Stimulated activated CD8-positive, alpha-beta memory T cell treated with anti-CD3 and anti-CD28 coated beads, Interleukin-12 subunit alpha, Interleukin-12 subunit beta, amount 100 ng/mL, for 4 hours (primary cell): ENCODE measurements at places on chromosomes 16 and 17.
A peak's percentile ranks its signal among the peaks of the same experiment; 100 is the strongest.

DNA sequence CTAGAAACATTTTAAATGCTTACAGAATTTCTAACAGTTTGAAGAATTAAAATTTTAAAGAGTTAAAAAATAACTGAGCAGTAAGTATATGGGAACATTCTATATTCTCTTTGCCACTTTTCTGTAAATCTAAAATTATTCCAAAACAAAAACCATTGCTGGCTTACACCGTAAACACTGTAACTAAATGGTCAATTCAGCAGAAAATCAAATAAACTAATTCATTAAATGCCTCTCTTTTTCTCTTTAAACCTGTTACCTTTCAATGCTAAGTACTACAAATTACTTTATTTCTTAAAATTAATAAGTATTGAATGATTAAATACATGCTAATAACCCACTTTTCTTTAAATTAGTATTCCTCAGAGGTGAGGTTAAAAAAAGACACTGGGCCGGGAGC is 14.0 kb downstream of the TERB1 start:
- no peak for DNase-seq

DNA sequence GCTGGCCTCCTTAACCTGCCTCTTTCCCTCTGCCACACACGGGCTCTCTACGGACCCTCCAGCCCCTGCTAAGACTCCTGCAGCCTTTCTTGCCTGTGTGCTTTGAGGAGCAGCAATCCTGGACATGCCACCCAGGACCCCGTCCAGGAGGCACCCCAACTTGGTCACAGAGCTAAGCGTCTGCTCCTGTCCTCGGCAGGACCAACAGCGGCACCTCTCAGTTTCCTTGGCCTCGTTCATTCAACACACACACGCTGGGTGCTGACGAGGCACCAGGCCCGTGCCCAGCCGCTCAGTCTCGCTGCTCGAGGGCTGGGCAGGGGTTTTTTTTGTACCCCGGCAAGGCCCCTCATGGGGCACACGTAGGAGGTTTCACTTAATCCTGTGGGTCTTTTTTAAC is 15.2 kb downstream of the RPH3AL start:
- DNase-seq = no peak

- no peak for DNase-seq
These were observed 126.0 kb downstream of the ABCC12 start for GRCh38 chr16:48029768-48030167.

GRCh38 chr16:3112881-3113574 is 642 bp downstream of the ZNF205 start:
- no peak for DNase-seq

- no peak for DNase-seq
These were observed 18.7 kb upstream of the RBFOX3 start for GRCh38 chr17:79629548-79630049.

- no peak for DNase-seq
These were observed 81.4 kb downstream of the GRIN2A start for GRCh38 chr16:10100829-10101228.

- DNase-seq = no peak
These were observed 27.1 kb downstream of the PPL start for GRCh38 chr16:4909825-4910224.

GRCh38 chr17:1620486-1620885 is 8.1 kb downstream of the SLC43A2 start:
- DNase-seq = no peak

DNA sequence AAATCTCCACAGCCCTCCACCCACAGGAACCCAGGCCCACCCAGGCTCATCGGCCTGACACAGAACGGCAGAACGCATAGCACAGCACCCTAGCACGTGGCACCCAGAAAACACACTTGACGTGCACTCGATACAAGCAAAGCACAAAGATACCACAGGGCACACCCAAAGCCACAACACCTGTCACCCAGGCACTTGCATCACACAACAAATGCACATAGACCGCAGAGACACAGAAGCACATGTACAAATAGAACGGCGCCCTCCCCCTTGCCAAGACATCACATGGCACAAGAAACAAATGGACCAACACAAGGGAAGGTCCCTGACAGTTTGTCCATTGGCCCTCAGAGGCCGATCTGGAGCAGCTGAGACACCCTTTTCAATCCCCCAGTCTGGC is 147.7 kb upstream of the WSCD1 start:
- no peak for DNase-seq

DNA sequence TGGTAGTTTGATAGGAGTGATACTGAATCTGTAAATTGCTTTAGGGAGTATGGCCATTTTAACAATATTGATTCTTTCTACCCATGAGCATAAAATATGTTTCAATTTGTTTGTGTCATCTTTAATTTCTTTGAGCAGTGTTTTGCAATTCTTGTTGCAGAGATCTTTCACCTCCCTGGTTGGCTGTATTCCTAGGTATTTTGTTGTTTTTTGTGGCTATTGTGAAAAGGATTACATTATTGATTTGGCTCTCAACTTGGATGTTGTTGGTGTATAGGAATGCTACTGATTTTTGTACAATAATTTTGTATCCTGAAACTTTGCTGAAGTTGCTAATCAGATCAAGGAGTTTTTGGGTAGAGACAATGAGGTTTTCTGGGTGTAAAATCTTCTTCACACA is 3.2 kb downstream of the KRTAP9-9 start:
- DNase-seq = no peak

GRCh38 chr16:81497690-81498089 is 53.1 kb downstream of the CMIP start:
- DNase-seq = no peak

DNA sequence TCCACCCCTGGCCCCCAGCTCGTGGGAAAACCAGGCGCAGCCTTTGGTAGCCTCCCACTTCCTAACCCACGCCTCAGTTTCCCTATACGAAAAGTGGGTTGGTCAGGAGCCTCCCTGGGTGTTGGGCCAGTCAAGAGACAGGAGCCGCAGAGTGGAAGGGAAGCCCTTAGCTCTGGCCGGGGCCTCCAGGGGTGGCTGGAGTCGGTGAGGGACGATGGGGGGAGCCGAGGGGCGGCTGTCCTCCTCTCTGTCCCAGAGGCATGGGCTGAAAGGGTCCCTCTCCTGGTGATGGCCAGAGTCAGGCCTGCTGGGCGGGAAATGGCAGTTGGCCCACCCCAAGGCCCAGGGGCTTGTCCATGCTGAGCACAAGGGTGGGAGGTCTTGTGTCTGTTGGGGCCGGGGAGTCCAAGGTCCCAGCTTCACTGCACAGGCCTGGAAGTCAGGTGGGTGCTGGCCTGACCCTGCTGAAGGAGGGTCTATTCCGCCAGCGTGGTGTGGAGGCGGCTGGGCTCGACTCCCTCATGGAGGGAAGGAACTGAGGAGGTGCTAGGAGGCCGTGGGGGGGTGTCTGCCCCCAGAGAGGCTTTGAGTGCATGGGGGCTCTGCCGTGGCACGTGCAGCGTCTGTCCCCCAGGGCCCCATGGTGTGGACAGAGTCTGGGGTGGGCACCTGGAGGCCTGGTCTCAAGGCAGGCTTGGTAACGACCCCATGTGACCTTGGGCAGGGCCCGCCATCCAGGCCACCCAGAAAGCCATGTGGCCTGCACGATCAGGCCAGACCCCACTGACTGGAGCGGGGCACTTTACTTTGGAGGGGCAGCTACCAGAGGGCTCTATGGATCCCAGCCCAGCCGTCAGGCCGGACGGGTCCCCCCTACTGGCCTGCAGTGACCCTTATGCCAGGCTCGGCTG is 1.1 kb downstream of the SLC16A3 start:
- no peak for DNase-seq

GRCh38 chr17:45038728-45039634 is 12.5 kb downstream of the DCAKD start:
- no peak for DNase-seq

GRCh38 chr17:64355536-64356303 is 34.9 kb downstream of the PECAM1 start:
- no peak for DNase-seq

GRCh38 chr16:27436065-27436464 is 34.1 kb downstream of the IL21R start:
- no peak for DNase-seq

DNA sequence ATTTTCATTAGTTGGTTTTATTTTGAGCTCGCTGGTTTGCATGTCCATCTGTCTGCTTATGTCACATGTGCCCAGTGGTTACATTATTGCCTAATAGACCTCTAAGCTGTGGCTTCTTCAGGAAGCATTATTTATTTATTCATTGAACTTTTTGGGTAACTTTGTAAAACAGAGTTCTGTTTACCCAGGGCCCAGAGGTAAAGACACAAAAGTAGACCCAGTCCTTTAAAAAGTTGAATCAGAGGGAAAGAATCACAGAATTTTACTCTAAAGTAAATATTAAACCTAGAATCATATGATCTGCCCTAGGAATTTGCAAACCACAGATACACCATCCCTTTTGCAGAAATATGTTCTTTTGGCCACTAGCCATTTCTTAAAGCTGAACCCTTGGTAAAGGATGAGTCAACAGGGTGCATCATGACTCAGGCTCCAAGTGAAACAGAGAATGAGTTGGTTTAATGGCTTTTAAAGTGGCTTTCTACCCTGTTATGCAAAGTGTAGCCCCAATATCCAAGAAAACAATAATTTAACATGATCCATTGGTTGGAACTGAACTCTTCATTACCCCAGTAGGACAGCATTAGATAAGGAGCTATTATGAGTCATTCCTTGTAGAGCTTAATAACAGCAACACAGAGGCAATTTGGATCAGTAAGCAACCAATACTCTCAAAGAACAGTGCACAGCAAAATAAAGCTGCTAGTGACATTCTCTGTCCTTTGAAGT is 236.3 kb downstream of the KCNJ2 start:
- DNase-seq = no peak

- DNase-seq = no peak
These were observed 39.0 kb downstream of the HSD17B2 start for GRCh38 chr16:82074019-82074558.

DNA sequence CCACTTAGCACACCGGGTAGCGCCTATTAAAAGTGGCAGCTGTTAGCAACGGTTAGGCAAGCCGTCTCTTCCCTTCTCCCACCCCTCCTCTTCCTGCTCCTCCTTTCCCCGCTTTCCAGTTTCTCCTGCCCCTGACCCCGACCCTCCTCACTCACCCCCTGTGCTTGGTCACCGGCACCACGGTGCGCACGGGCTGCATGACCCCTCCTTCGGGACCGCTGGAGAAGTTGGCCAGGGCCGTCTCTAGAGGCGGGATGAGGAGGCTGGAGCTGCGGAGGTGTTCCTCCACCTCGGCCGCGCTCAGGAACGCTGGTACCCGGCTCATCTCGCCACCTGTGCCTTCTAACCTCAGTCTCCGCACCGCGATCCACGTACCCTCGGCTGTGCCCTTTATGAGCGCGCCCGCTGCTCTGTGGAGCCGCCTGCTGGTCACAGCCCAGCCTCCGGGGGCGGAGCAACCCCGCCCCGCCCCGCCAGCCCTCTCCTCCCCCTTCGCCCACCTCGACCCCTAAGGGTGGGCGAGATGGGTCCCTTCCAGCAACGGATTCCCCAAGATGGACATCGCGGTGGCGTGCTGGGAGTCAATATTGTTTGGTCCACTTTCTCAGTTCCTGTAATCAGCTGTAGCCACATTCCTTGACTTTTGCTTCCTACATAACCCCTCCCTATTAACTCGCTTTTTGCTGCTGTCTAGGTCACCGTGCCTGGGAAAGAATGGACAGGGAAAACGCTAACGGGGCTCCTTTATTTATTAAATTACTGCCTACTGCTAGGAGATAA is at the start of gene CRYM:
CRYM (minus strand) TSS at position 364 of the 780 bp plus-strand sequence; CDS start at position 325, 39 bp downstream.
- peak; percentile 3 for DNase-seq

DNA sequence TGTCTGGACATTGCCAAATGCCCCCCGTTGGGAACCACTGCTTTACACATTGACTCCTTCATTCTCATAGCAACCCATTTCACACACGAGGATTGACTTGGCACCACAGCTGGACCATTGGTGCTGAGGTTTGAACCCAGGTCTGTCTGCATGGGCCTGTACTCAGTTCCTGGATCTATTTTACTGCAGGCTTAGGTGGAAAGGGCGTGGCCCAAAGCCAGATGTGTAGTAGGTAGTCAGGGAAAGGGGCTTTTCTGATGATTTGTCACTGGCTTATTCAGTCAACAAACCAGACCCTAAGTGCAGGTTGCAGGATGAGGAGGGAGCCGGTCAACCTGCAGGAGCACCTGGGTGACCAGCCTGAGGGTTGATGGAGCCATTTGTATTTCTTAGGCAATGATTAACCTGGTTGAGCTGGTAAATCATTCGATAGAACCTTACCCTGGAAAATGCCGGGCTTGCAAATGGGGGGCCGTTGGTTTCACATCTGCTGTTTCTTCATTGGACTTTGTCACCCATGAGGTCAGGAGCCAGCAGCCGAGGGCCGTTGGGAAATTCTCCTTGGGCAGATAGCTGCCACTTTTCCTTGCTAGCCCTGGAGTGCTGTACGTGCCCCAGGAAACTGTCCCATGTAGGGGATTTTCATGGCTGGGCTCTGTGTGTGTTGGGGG is 104.4 kb downstream of the CMIP start:
- no peak for DNase-seq

DNA sequence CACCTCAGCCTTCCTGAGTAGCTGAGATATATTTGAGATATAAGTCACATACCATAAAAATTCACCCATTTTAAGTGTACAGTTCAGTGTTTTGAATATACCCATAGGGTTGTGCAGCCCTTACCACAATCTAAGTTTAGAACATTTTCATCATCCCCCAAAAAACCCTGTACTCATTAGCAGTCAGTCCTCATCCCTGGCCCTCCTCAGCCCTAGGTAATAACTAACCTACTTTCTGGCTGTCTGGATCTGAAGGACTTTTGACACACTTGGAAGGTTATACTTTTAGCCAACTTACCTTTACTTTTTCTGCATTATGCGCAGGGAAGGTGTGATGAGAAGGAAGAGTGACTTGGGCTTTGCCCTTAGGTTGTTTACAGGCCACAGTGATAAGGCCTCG is 4.0 kb upstream of the PLEKHG4 start:
- DNase-seq = no peak

GRCh38 chr16:84115919-84116719 is 623 bp downstream of the MBTPS1 start:
- DNase-seq = no peak

DNA sequence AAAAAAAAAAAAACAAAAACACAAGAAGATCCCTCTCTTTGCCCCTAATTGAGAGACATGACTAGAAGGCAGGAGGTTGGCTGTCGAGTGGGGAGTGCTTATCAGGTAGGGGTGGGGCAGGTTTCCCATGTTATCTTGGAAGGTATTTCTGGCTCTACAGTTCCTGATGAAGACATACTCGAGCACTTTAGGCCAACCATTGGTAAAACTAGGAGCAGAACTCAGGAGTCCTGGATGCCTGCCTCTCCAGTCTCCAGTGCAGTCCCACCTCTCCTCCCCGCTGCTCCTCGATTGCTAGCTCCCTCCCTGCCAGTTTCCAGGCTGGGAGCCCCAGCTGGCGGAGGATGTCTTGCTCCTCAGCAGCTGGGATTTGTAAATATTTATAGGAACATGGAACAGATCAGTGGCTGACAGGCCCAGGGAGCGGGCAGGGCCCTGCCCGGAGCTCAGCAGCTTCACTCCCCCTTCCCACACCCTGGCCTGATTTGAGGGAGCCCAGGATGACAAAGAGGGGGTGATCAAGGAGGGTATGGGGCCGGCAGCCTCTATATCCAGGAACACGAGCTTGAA is 11.4 kb upstream of the C1QL1 start:
- DNase-seq = no peak

- DNase-seq = no peak
These were observed 12.1 kb downstream of the CD300A start for GRCh38 chr17:74478420-74479100.

- no peak for DNase-seq
These were observed 307.5 kb downstream of the MAP2K4 start for GRCh38 chr17:12328204-12328603.

GRCh38 chr17:15112846-15113617 is 152.1 kb downstream of the PMP22 start:
- DNase-seq = no peak
